ENCODE measurements at places on chromosomes 7 and 10. TPM values are rescaled to one million over a fixed set of nuclear protein-coding genes. Genes with fewer than 3 reads are reported as not detected.
A peak's percentile ranks its signal among the peaks of the same experiment; 100 is the strongest.

The PPP1R17 gene
- not detected for total RNA-seq

The PAOX gene
- total RNA-seq = 3.2 TPM

The GHITM gene
- 500 TPM for total RNA-seq

The OR9A2 gene
- total RNA-seq = not detected

The GPNMB gene
- total RNA-seq = 235 TPM

The RAB19 gene
- total RNA-seq = not detected

GRCh38 chr10:93746844-93747284 lies 10.9 kb upstream of the LGI1 start:
- DNase-seq = no peak

DNA sequence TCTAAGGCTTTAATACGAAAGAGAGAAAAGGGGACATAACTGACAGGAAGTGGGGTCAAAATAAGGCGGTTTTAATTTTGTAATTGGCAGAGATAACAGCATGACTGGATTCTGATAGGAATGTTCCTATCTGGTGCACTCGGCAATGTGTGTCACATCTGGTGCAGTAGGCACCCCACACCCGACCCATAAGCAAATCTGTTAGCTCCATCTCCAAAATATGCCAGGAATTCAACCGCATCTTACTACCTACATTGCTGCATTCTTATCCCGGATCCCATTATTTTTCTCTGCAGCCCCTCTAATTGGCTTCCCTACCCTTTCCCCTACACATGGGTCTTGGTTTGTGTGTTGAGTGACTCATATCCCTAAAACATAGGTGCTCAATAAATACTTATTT lies 19.1 kb upstream of the GALNT11 start:
- DNase-seq = no peak

- no peak for DNase-seq
These were observed 209.2 kb upstream of the FAM3C start for GRCh38 chr7:121605317-121605680.

GRCh38 chr10:22589851-22590514 lies 124.4 kb downstream of the PIP4K2A start:
- no peak for DNase-seq

DNA sequence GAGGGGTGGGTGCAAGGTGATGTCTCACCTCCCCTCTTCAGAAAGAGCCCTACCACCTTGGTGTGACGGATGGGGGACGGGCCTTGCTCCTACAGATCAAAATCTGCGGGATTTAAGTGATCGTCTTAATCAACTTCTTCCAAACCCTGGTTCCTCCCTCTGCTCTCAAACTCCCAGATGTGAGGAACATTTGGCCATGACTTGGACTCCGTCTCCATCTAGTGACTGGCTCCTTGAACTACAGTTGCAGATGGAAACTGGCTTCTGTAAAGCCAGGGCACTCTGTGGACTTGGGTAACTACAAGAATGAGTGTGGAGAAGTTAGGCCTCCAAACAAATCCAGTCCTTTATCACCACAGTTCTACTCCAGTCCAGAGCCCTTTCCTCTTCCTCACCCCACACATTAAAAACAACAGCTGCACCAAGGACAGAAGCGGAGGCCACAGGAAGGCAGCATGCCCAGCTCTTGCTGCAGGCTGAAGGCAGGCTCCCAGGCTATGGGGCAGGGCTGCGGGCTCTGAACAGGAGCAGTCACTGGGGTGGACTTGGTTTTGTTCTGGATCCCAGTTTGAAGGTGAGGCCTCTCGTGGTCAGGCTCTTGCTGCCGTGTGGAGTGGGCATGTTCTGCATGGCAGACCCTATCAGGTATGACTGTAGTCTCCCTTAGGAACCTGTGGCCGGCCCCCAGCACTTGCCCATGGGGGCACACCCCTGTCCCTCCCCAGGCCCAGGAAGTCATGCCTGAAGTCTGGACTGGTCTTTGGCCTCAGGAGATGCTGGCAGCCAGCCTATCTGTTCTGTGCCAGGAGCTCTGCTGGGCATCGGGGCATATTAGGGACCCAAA lies 79.4 kb downstream of the VWC2 start:
- DNase-seq = peak; percentile 31

- no peak for DNase-seq
These were observed 2.1 kb downstream of the CBLL1 start for GRCh38 chr7:107746006-107746405.

DNA sequence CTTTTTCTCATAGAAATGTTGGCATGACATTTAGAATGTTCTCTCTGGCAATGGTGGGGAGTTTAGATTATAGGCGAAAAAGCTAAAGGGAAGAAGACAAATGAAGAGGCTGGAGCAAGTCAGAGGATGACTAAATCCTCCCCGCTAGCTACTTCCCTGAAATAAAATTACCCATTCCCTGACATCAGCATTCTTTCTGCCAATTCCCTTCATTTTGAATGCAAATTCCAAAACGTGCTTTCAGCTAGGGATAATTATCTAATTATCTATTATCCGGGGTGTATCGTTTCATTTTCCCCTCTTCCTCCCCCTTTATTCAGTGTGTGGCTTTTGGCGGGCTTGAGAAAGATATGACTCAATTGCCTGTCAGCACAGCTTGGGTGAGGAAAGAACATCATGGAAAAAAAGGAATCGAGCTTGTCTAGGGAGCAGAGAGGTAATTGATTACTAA lies 672.3 kb downstream of the TNS3 start:
- no peak for DNase-seq

GRCh38 chr7:126696256-126697038 lies 556.3 kb downstream of the GRM8 start:
- no peak for DNase-seq

DNA sequence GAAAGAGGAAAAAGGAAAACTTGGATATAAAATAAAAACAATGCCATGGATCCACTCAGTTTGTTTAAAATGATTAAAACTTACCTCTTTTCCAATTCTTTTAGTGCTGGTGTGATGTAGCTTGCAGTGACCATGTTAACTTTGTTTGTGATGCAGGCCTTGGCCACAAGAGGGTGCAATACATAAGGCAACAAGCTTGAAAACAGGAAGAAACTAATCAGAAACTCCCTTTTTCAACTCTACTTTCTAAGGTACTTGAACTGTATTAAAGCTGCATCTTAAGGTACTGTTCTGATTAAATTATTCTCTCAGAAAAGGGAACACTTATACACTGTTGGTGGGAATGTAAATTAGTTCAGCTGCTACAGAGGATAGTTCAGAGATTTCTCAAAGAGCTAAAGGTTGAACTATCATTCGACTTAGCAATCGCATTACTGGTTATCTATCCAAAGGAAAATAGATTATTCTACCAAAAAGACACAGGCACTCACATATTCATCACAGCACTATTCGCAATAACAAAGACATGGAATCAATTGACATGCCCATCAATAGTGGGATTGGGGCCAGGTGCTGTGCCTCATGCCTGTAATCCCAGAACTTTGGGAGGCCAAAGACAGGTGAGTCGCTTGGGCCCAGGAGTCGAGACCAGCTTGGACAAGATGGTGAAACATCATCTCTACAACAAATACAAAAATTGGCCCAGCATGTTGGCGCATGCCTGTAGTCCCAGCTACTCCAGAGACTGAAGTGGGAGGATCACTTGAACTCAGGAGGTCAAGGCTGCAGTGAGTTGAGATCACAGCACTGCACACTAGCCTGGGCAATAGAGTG lies 50.9 kb downstream of the AASS start:
- DNase-seq = peak; percentile 9

DNA sequence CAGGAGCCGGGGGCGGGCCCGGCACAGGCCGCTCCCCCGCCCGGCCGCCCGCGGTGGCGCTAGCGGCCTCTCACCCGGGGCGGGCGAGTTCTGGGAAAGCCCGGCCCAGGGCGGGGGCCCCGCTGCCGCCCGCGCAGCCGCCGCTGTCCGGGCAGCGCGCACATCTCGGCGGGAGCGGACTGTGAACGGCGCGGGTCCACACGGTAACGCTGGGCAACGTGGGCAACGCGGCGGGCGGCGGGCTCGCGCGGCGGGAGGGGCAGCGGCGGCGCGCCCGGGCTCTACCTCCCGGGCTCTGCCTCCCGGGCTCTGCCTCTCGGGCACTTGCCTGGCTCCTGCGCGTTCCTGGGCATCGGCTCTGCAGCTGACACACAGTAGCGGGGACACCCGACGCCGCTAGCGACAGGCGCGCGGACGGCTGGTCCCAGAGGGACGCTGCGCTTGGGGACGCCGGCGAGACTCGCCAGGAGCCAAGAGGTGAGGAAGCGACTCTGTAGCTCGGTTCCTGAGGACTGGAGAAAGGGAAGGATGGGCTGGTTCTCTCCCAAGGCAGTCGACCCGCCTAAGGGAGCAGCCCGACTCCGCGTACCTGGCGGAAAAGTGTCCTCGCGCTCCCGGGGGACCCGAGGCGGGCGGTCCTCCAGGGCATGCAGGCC lies at the start of gene PLCE1:
Gene PLCE1, plus strand, starts transcription at position 150 of the 656 bp plus-strand sequence. CDS start 37,116 bp downstream, outside the sequence.
- peak; percentile 48 for DNase-seq

DNA sequence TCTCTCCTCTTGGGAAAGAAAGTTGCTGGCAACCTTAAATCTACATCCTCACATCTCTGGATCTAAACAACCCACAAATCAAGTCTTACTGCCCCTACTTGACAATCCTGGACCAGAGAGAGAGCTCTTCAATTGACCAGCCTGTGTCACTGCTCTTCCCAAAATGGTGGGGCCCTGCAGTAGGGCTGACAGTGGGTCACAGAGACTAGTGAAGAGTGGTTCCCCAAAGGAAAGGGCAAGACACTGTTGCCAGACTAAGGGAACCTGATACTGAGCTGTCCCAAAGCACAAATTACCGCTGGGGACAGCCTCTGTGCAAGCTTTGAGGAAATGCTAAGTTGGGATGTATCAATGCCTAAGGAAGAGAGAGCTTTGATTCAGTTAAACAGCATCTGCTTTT lies 4.5 kb upstream of the GPRIN2 start:
- no peak for DNase-seq
